Fibroblast of skin of right biceps (primary cell): ENCODE measurements at places on chromosomes 6 and 20.

DNA sequence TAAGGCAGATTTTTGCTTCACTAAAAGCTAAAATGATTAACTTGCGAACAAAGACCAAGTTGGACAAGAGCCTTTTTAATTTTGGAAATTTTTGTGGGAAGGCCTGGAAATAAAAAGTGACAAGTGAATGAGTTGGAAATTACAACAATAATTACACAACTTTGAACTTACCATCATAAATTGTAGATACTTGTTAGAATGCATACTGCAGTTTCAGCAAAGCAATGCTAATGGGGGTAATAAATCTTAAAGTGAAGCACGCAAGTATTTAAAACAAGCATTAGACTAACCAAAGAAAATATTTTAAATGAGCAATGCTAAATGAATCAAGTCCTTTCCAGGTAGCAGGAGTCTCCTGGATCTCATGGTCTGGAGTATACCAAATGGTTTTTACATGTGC lies 83.2 kb upstream of the EYA4 start:
- DNase-seq, result no peak

GRCh38 chr6:133085471-133085870 lies 155.7 kb upstream of the EYA4 start:
- DNase-seq, result no peak

GRCh38 chr6:26553264-26553634 lies 15.1 kb downstream of the HMGN4 start:
- peak; percentile 72 for DNase-seq

- no peak for DNase-seq
Measured at GRCh38 chr20:57598060-57598459, 22.2 kb downstream of the ZBP1 start.

DNA sequence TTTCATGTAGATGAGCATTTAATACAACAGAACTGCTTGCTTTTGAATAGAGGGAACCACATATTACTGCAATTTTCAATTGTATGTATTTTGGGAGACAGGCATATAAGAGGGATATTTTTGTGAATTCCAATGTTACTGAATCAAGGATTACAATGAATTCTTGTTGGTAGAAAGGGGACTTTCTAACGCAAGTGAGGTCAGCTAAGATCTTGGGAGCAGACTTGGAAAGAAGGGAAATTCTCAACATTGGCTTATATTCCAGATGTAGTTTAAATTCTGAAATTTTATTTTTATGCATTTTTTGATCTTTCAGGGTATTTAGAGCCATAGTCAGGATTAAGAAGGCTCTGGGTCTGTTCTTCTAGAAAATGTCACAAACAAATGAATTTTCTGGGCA lies 43.3 kb upstream of the CTAGE9 start:
- peak; percentile 63 for DNase-seq

GRCh38 chr20:37229357-37229756 lies 32.3 kb downstream of the GHRH start:
- no peak for DNase-seq

DNA sequence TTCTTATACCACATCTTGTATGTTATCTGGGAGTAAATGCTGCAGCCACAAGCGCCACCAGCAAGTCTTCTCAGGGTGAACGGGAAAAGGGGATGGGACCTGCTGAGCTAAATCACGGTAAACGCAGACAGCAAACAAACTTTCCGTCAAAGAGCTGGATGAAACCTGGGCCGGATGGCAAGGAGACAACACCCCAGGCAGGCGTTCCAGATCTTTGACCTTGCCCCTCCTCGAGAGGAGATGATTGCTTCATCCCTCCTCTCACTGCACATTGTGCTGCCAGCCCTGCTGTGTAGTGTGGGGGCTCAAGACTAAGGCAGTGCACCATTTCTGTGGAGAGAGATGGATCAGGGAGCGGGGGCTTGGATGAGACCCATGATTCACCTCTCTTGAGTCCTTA lies 9.8 kb downstream of the RAET1E start:
- DNase-seq, result no peak

GRCh38 chr6:79617518-79617941 lies 13.6 kb upstream of the SH3BGRL2 start:
- no peak for DNase-seq
